Panc1 (cell line): ENCODE measurements at places on chromosomes 1 and 21. TPM values are rescaled to one million over a fixed set of nuclear protein-coding genes. Genes with fewer than 3 reads are reported as not detected.

Gene IFNLR1
- 1.0 TPM for total RNA-seq

Gene BLACAT1
- total RNA-seq, result 0.31 TPM

Gene FCRL2
- total RNA-seq, result not detected

Gene SMCP
- total RNA-seq, result not detected

Gene PLEKHG5
- total RNA-seq, result 6.8 TPM

Gene OMA1
- 16.6 TPM for total RNA-seq

Gene TMPRSS2
- total RNA-seq, result 111 TPM

Gene CYP4A22
- total RNA-seq, result not detected

Gene ADAM30
- not detected for total RNA-seq

Gene PROK1
- not detected for total RNA-seq

Gene NBPF10
- total RNA-seq, result 2.8 TPM

Gene PPIAL4G
- total RNA-seq, result not detected

Gene EFNA3
- 2.3 TPM for total RNA-seq

Gene ZMYND12
- 0.57 TPM for total RNA-seq

Gene HCRTR1
- 0.18 TPM for total RNA-seq

Gene EDEM3
- 17.4 TPM for total RNA-seq

Gene SPRR5
- not detected for total RNA-seq

Gene MNDA
- total RNA-seq, result not detected

Gene FBXO28
- 36.6 TPM for total RNA-seq

Gene CRYAA
- total RNA-seq, result 2.1 TPM

Gene XCL1
- not detected for total RNA-seq

Gene SEMA4A
- 0.21 TPM for total RNA-seq

Gene C1QTNF12
- total RNA-seq, result 41.4 TPM

Gene ITGB2
- 3.0 TPM for total RNA-seq

Gene SYT14
- total RNA-seq, result not detected

Gene SPRR4
- not detected for total RNA-seq

Gene SLX9
- total RNA-seq, result 50.9 TPM

Gene TSACC
- total RNA-seq, result 3.6 TPM

Gene TPTE
- total RNA-seq, result not detected

Gene GJA5
- total RNA-seq, result not detected

Gene FCAMR
- not detected for total RNA-seq

Gene PHF13
- 41.8 TPM for total RNA-seq

Gene UBQLN4
- total RNA-seq, result 60.0 TPM

Gene RIPK4
- total RNA-seq, result 67.4 TPM

Gene S100A2
- 6.2 TPM for total RNA-seq

Gene FMO2
- 0.08 TPM for total RNA-seq

Gene PERM1
- 1.5 TPM for total RNA-seq

Gene FHAD1
- total RNA-seq, result 0.23 TPM

Gene AIRE
- not detected for total RNA-seq

Gene SPATA46
- not detected for total RNA-seq

Gene NBPF26
- total RNA-seq, result 22.9 TPM

Gene AVPR1B
- total RNA-seq, result not detected

Gene SYCP1
- total RNA-seq, result not detected

Gene SLC37A1
- total RNA-seq, result 7.7 TPM

Gene ERICH3
- total RNA-seq, result not detected

Gene SELL
- 0.31 TPM for total RNA-seq

Gene UTP25
- total RNA-seq, result 9.5 TPM

Gene KCNJ9
- not detected for total RNA-seq
